OCI-LY7 (cell line): ENCODE measurements at places on chromosomes 2 and 18.

DNA sequence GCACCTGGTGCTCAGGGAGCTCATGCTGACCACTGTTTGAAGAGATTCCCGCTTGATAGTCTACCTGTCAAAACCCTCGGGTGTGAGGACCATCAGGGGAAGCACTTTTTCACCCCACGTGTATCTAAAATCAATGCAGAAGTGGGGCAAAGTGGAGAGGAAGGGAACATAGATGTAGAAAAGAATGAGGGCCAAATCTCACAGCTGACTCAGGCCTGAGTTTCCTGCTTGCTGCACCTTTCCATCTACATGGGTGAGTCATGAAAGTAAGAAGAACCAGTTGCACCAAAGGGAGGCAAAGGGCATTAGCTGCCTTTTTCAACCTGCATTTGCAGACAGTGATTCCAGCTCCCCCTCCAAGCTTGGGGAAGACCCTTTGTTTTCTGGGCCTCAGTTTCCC lies 100.2 kb upstream of the MYCN start:
- no peak for DNase-seq

GRCh38 chr2:75309596-75310463 lies 110.5 kb upstream of the TACR1 start:
- no peak for DNase-seq

- no peak for DNase-seq
Observed at GRCh38 chr2:231364061-231364460, 31.4 kb upstream of the B3GNT7 start.

GRCh38 chr2:102366406-102367112 lies 11.0 kb downstream of the IL18R1 start:
- DNase-seq: no peak

DNA sequence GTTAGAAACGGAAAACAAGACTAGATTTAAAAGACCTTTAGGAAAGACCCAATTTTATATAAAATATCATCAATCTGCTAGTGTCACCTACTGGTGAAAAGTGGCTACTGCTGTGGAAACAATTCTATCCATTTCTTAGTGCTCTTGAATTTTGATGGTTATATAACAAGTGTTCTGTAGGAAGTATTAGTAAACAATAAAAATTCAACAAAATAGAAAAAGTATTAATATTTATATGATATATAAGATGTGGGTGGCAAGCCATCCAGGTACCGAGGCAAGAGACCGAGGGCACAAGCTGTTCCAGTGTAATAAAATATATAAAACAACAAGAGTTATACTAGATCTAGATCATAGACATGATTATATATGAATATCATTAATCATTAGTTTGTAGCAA lies 6.2 kb upstream of the TMEM87B start:
- peak; percentile 61 for DNase-seq

DNA sequence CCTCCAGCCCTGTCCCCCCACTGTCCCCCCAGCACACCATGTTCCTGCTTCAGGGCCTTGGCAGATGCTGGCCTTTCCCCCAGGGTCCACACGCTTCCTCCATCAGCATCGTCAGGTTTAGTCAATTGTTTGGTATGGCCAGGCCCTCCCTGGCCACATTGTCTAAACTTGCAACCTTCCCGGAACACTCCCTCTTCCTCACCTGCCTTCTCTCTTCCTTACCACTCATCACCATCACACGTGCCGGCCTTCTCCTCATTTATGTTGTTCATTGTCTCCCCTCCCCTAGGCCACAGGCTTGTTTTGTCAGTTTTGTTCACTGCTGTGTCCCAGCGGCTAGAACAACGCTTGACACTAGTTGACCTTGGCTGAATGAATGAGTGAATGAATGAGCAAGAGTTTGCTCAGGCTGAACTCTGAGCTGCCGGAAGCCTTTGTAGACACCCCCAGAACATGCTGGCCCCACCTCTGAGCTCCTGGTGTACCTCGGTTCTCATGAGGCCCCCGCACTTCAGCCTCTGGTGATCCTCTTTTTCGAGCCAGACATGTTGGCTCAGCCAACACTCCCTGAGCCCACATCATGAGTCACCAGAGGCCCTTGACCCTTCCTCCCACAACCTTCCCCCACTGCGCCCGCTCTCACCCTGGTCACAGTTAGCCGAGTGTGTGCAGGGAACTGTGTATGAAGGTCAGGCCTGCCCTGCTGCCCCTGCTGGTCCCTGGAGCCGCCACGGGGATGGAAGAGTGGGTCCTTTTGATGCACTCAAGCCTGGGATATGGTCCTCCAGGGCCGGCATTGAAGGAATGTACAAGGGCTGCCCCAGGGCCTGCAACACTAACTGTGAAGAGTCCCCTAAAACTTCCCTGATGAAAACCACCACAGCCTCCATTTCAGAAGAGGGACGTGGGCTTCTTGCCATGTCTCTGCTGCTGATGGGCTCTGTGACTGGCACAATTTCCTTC lies 57.5 kb downstream of the HS1BP3 start:
- no peak for DNase-seq

DNA sequence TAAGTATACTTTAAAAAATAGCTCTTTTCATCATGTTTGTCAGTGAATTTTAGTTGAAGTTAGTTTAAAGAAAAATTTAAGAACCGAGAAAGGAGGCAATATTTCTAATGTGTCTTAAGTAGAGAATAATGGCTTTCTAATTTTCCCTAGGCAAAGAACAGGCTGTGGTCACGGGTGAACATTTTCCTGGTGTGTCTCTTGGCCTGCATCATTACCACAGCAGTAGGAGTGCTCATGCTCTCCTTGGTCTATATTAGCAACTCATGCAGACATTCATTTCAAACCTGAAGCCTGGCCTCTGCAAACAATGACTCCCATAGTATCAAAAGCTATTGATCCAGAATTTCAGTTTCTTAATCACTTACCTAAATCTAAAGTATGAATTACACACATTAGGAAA lies 57.4 kb downstream of the C18orf54 start:
- DNase-seq: no peak

DNA sequence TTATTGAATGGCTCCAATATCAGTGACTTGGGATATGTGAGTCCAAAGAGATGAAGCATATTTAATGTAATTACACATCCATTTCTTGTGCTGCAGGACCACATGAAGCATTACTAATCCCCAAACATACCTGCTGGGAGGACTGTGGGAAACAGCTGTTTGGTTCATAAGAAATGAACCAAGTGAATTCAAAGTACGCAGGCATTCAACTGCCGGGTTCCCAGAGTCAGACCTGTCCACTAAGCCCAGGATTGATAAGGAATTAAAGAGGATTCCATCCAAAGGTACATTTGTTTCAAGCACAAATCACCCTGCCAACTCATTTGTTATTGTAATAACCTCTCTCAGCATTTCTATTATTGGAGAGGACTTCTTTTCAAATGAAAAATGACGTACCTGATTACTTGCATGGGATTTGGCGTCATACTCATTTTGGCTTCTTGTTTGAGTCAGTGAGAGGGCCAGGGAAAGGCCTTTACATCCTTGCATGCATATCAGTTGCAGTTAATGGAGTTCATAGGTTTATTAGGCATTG lies 230.7 kb downstream of the TXNL1 start:
- DNase-seq: no peak

GRCh38 chr2:159684796-159685195 lies 27.5 kb upstream of the MARCHF7 start:
- DNase-seq: no peak

- peak; percentile 40 for DNase-seq
Observed at GRCh38 chr2:233142355-233142897, 82.3 kb downstream of the INPP5D start.
